ENCODE measurements at places on chromosomes 2 and 18.

- DNase-seq, result no peak
Observed at GRCh38 chr2:211127501-211127900, 571.1 kb downstream of the CPS1 start.

DNA sequence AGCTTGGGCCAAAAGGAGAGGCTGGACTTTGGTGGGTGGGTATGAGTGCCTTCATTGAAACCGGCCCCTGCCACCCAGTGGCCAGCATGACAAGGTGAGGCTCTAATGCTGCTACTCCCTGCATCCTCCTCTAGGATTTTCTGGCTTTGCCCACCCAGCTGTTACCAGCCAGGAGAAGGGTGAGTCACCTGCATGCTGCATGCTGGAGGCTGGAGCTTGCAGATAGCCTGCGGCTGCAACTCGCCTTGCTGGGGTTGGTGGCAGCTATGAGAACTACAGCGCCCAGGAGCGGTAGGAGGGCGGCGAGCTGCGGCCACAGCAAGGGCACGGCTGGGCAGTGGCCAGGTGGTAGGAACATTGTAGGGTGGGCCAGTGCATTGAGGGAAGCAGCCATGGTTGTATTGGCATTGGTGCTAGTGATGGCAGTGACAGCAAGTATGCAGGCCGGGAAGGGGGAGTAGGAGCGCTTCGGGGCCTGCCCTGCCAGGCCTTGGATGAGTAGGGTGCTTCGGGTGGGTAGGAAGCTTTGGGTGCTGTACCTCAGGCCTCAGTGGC, 75.4 kb upstream of the SLC35G4 start:
- no peak for DNase-seq

DNA sequence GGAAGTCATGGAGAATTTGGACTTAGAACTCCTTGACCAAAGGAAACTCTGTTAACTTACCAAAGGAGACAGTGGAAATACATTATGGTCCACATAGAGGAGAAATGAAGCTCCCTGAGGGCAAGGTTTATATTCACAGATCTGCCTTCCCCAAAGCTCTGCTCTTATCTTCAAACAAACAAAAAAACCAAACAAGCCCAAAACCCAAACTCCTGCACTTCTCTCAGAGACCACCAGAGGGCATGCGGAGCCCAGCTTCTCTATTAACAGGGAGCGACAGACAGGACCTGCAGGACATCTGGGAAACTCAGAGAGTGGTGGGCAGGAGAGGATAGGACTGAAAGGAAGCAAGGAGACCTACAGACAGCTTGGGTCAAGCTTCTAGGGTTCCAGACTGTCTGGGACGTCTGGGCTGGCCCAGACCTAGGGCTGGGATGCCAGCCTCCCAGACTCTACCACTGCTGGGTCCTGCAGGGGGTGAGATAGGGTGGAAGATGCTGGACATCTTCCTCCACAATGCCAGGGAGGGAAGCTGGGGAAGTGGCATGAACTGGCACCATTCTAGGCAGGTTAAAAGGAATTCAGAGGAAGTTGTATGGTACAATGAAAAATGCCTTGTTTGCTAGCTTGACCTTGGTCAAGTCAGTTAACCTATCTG, 4.0 kb upstream of the WNT10A start:
- DNase-seq, result peak; percentile 58

DNA sequence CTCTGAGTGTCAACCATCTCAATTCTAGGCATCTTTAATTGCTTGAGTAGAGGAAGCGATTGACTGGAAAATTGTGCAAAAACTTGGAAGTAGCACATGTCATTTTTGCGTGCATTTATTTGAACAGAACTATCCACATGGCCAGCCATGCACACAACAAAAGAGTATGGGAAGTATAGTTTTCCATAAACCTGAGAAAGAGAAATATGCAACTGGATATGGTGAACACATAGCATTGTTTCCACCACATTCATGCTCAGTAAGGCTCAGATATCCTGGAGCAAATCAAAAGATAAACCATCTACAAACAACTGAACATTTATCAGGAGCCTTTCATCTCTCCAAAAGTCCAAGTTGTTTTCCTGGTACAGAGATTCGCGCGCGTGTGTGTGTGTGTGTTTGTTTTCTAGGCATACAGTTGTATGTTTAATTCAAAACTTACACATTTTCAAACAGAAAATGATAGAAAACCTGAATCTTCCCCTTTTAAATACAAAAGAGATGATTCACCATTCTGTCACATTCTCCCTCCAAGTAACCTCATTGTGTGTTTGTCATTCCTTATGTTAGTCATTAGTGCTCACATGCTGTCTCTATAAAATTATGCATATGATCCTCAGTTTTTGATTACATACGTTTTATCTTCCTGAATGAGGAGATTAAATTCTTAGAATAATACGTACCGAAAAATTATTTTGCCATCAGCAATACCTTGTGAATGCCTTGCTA, 780.4 kb upstream of the NRXN1 start:
- DNase-seq, result no peak

- DNase-seq, result no peak
Observed at GRCh38 chr18:21714474-21714873, 9.9 kb upstream of the ABHD3 start.

DNA sequence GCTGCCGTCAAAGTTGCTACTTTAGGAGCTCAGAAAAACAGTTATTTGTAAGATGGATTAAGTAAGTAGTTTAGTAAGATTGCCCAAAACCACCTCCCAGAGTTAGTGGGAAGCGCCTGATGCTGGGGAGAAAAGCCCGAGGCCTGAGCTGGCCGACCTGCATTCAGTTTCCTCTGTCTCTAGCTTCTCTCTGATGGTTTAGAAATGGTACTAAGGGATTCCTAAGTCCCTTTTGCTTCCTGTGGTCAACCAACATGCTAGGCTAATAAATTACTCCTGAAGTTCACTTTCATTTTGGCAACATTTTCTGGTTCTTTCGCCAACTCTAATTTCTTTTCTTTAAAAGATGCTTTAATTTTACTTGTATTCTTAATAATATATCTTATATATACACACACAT, 60.1 kb downstream of the ASAP2 start:
- no peak for DNase-seq

DNA sequence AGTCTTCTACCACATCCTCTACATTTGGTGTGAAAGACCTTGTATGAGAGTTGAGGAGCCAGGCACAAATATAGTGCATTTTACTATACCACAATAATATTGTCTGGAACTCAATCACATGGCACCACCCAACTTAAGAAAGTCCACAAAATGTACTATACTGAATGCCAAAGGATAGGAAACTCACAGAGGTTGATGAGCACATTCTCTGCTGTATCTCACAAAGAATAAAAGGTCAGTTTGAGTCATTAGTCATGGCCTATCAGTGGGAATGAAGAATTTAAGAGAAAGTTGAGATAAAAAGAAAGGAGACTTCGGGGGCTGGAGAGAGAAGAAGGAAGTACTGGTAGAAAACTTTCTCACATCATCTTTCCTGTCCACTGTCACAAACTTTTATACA, 134.3 kb downstream of the RDH14 start:
- DNase-seq, result no peak

DNA sequence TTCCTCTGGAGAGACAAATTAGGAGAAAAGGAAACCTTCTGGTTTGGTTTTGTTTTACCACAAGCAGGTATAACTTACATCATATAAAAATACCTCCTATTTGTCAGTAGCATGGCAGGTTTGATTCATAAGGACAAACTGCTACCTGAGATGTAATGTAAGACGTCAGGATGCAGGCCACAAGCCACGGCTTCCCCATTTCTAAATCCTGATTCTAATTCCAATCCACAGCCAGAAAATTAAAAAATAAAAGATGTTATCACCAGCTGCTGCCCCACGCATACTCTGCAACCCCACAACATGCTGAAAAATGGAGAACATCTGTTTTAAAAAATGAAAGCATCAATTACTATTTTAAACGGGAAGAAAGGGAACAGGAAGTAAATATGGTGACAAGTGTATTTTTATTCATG, 197.6 kb downstream of the BCL11A start:
- DNase-seq, result no peak

GRCh38 chr2:168831662-168832061, 29.2 kb downstream of the NOSTRIN start:
- no peak for DNase-seq

- no peak for DNase-seq
Observed at GRCh38 chr2:37544591-37545031, 126.8 kb downstream of the CDC42EP3 start.

- DNase-seq, result no peak
Observed at GRCh38 chr2:201926067-201926466, 107.6 kb upstream of the FZD7 start.

GRCh38 chr2:68878071-68878711, 7.0 kb upstream of the BMP10 start:
- no peak for DNase-seq

DNA sequence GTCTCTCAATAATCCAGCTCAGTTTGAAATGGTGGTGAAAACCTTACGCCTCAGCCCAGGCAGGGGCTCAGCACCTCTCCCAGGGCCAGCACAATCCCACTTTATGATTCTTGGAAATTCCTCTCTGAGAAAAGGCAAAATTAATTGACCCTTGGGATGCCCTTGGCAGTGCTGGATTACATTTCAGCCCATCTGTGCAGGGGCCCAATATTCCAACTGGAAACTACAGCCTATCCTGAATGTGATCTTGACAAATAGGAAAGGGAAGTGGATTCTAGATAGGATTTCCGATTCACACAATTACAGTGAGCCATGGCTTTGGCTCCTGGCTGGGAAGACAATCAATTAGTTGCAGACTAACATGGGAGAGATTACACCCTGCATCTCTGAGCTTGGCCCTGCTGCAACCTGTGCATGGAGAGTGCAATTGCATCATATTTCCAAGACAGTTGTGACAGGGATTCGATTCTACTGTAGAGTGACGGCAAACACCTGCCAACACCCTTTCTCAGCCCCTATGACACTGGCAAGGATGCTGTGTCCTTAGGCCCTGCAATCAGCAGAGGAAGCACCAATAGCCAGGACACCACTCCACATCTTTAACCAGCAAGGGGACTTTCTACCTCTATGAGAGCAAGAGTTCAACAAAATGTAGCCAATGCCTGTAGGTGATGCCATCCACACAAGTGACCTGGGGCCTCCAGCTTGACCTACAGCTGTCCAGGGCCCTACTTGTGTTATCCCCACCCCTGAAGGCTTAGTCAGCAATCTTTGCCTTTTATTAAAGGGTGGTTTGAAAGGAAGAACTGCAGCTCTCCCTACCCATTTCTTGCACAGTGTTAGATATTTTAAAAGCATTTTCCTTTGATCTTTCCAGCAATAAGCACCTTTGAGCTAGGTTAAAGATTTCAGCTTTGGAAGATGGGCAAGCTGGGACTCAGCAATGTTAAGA, 187.2 kb upstream of the HS6ST1 start:
- DNase-seq, result no peak

- no peak for DNase-seq
Observed at GRCh38 chr2:119011162-119011909, 69.3 kb downstream of the MARCO start.

Measured in activated CD8-positive, alpha-beta memory T cell treated with anti-CD3 and anti-CD28 coated beads for 48 hours (primary cell).